ENCODE measurements at places on chromosomes 13 and 19. TPM values are rescaled to one million over a fixed set of nuclear protein-coding genes. Genes with fewer than 3 reads are reported as not detected.

ATP13A1 gene
- total RNA-seq: 61.8 TPM

ADAT3 gene
- 6.1 TPM for total RNA-seq

DNA sequence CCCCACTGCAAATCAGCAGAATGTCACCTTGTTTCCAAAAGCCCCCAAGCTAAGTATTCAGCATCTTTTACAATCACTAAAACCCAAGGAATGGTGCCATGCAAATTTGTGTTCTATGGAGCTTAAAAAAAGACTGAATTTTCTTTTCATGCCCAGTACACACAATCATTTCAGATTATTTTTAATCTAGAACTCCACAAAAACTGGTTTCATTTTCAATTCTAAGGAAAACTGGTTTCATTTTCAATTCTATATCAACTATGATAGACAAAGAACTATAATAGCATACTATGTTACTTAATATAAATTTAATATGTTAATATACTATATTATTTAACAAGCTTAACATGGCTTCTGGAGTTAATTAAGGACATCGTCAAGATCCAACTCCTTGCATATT is 88.4 kb upstream of the DOCK9 start:
- peaks cover 65% of the 10 kb centered on the region for H3K4me1 ChIP-seq
- H3K27me3 ChIP-seq: no peaks in the 10 kb centered on the region
- H3K4me3 ChIP-seq: no peak overlapping the region
- DNase-seq: no peak
- no peak overlapping the region for H3K27ac ChIP-seq
- peaks cover 17% of the 10 kb centered on the region for H3K36me3 ChIP-seq

- no peaks in the 10 kb centered on the region for H3K27me3 ChIP-seq
- no peak overlapping the region for H3K4me3 ChIP-seq
- no peak overlapping the region for H3K27ac ChIP-seq
- H3K36me3 ChIP-seq: peaks cover 15% of the 10 kb centered on the region
- H3K4me1 ChIP-seq: peaks cover 62% of the 10 kb centered on the region
- no peak for DNase-seq
Measured at GRCh38 chr13:73935991-73936390, 198.2 kb downstream of the KLF12 start.

DNA sequence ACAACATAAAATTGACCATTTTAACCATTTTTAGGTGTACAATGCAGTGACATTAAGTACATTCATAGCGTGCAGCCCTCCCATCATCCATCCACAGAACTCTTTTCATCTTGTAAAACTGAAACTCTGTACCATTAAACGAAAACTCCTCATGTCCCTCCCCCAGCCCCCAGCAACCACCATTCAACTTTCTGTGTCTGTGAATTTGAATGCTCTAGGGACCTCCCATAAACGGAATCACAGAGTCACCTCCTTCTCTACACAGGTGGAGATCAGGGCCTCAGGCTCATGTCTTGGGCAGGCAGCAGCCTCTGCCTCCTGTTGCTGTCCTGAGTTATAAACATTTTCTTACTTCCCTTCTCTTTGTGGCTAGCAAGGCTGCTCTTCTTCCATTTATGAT is 7.3 kb upstream of the CCNE1 start:
- H3K36me3 ChIP-seq: no peaks in the 10 kb centered on the region
- H3K27me3 ChIP-seq: no peaks in the 10 kb centered on the region
- H3K4me1 ChIP-seq: peaks cover 5% of the 10 kb centered on the region
- H3K27ac ChIP-seq: no peak overlapping the region

ZNRF4 gene
- not detected for total RNA-seq

- no peak overlapping the region for H3K4me3 ChIP-seq
- no peak overlapping the region for H3K27ac ChIP-seq
- peaks cover 6% of the 10 kb centered on the region for H3K27me3 ChIP-seq
- no peaks in the 10 kb centered on the region for H3K36me3 ChIP-seq
- no peaks in the 10 kb centered on the region for H3K4me1 ChIP-seq
Measured at GRCh38 chr19:34104096-34104495, 68.2 kb upstream of the LSM14A start.

DNA sequence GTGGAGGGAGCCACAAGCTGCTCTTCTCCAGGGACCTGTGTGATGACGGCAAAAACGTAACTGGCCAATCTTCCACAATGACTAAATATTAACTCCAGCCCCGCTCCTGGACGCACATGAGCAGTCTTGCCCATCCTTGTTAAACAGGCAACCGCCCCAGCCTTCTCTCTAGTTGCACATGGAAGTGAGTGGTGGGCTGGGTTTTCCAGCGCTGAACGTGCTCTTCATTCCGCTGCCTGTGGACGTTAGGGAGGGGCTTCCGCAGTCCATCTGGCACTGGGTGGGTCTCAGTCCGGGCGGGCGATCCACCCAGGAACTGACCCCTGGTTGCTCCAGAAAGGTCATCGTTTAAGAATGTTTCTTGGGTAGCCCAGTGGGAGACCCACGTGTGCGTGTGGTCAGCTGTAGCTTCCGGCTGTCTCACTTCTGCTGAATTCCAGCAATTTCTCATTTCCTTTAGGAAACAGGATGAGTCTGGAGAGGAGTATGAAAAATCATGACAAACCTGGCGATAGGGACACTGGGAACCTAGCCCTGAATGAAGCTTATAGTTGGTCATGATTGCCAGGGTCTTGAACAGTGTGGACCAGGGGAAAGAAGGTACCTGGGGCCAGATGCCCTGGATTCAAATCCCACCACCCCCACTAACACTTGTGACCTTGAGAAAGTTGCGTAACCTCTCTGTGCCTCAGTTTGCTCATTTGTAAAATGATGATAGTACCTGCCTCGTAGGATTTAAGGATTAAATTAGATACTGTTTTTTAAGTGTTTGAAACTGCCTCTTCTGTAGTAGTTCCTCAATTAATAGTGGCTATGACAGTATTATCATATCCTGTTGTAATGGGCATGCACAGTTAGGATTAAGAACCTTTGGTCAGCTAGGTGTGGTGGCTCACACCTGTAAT is 92.6 kb downstream of the SIPA1L3 start:
- H3K4me1 ChIP-seq: peaks cover 16% of the 10 kb centered on the region
- no peaks in the 10 kb centered on the region for H3K27me3 ChIP-seq
- no peaks in the 10 kb centered on the region for H3K36me3 ChIP-seq
- no peak overlapping the region for H3K27ac ChIP-seq
- no peak overlapping the region for H3K4me3 ChIP-seq
- DNase-seq: no peak

PNMA8C gene
- total RNA-seq: not detected

GRCh38 chr19:16698914-16699313 is 20.7 kb upstream of the NWD1 start:
- no peaks in the 10 kb centered on the region for H3K4me1 ChIP-seq
- no peaks in the 10 kb centered on the region for H3K27me3 ChIP-seq

DNA sequence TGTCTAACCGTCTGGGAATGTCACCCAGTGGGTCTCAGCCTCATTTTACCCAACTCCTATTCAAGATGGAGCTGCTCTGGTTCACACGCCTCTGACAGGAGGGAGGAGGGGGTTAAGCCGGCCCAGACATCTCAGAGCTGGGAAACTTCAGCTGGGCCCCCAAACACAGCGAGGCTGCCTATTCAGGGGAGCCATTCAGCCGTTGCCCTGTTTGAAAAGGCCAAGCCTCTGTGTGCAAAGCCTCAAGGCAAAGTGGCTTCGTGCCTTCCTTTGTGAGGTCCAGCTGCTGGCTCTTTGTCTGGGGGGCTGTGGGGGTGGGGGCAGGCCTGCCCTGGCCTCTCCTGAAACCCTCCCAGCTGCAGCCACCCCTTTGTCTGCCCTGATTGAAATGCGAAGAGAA is 147.4 kb downstream of the PTPRS start:
- DNase-seq: no peak
- H3K4me1 ChIP-seq: no peaks in the 10 kb centered on the region
- no peaks in the 10 kb centered on the region for H3K36me3 ChIP-seq

ZNF93 gene
- 22.3 TPM for total RNA-seq

GRCh38 chr13:24502533-24503378 is 9.8 kb downstream of the PARP4 start:
- DNase-seq: no peak
- peaks cover 15% of the 10 kb centered on the region for H3K36me3 ChIP-seq
- H3K27ac ChIP-seq: no peak overlapping the region
- no peaks in the 10 kb centered on the region for H3K27me3 ChIP-seq

DNA sequence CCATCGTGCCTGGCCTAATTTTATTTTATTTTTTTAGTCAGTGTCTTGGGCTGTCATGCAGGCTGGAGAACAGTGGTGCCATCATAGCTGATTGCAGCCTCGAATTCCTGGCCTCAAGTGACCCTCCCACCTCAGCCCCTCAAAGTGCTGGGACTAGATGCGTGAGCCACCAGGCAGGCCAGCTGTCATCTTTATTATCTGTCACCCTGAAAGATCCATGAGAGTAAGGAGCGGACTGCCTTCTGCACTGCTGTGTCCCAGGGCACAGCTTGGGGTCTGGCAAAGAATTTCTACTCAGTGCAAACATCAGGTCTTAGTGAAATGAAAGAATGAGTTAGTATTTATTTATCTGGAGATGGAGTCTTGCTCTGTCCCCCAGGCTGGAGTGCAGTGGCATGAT is 9.5 kb upstream of the TLE5 start:
- DNase-seq: no peak
- no peaks in the 10 kb centered on the region for H3K36me3 ChIP-seq
- H3K4me1 ChIP-seq: peaks cover 4% of the 10 kb centered on the region
- H3K27me3 ChIP-seq: no peaks in the 10 kb centered on the region

DNA sequence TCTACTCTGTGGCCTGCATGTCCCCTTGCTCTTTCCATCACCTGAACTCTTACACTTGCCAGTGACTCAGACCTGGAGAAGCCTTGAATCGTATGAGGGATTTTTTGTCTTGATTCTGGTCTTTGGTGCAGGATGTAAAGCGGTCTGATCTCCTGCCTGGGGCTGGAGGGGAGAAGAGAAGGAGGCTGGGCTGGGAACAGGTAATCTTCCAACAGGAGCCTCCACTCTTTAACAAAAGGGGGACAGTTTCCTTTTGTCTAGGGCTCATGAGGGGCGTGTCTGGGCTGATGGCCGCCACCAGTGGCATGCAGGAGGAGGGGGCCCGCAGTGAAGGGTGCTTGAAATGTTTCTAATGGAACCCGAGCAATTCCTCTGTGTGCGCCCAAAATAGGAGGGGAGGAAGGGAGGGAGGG is 24.7 kb downstream of the NFIX start:
- peaks cover 4% of the 10 kb centered on the region for H3K36me3 ChIP-seq
- H3K4me3 ChIP-seq: no peak overlapping the region
- peaks cover 18% of the 10 kb centered on the region for H3K4me1 ChIP-seq
- no peak overlapping the region for H3K27ac ChIP-seq

- H3K4me3 ChIP-seq: no peak overlapping the region
- peaks cover 30% of the 10 kb centered on the region for H3K4me1 ChIP-seq
- DNase-seq: no peak
- H3K27me3 ChIP-seq: no peaks in the 10 kb centered on the region
- no peak overlapping the region for H3K27ac ChIP-seq
Measured at GRCh38 chr13:24172071-24172470, 11.6 kb downstream of the SPATA13 start.

DNA sequence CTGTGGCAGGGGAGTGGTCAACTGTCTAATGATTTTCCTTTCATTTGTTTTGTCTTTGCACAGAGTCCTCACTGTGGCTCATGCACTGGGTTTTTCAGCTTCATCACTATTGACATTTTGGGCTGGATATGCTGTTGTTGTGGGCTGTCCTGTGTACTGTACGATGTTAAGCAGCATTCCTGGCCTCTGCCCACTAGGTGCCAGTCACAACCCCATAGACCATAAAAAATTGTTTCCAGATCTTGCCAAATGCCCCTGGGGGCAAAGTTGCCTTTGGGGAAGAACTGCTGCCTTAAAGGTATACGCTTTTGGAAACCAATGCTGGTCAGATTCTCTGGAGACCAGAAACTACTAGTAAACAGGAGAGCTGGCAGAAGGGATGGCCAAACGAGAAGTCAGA is 310.4 kb downstream of the SPRY2 start:
- H3K4me3 ChIP-seq: no peak overlapping the region
- no peaks in the 10 kb centered on the region for H3K36me3 ChIP-seq
- no peak overlapping the region for H3K27ac ChIP-seq
- DNase-seq: no peak

DNA sequence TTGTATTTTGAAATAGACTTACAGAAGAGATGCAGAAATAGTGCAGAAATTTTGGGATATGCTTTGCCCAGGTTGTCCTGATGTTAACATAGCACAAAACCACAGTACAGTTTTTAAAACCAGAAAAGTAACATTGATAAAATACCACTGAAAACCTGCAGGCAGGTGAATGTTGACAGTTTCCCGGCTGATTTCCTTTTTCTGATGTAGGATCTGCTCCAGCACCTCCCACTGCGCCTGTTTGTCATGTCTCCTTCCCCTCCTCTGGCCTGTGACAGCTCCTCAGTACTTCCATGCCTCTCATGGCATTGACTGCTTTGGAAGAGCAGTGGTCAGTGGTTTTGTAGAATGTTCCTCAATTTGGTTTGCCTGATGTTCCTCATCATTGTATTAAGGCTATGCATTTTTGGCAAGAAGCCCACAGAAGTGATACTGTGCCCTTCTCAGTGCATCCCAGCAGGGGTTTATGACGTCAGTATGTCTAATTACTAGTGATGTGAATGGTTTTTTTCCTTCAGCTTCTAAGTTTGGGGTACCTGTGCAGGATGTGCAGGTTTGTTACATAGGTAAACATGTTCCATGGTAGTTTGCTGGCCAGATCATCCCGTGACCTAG is 31.0 kb downstream of the TDRD12 start:
- H3K4me3 ChIP-seq: no peak overlapping the region
- DNase-seq: no peak
- no peak overlapping the region for H3K27ac ChIP-seq

DNA sequence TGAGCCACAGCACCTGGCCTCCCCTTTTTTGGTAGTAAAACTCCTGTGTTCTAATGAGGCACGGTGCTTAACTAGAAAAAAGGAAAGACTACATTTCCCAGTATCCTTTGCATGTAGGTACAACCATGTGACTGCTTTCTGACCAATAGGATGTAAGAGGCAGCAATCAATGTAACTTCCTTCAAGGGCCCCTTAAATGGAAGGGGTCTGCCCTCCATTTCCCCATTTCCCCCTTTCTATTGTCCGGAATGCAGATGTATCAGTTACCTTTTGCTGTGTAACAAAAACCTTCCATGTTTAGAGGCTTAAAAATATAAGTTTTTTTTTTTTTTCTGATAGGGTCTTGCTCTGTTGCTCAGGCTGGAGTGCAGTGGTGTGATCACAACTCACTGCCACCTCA is 2.2 kb downstream of the GPR32 start:
- H3K4me1 ChIP-seq: no peaks in the 10 kb centered on the region
- H3K27ac ChIP-seq: no peak overlapping the region
- H3K4me3 ChIP-seq: no peak overlapping the region
- DNase-seq: no peak
- H3K27me3 ChIP-seq: peaks cover 25% of the 10 kb centered on the region
- no peaks in the 10 kb centered on the region for H3K36me3 ChIP-seq

GRCh38 chr19:4568886-4569285 is 9.4 kb upstream of the SEMA6B start:
- no peaks in the 10 kb centered on the region for H3K4me1 ChIP-seq
- no peaks in the 10 kb centered on the region for H3K36me3 ChIP-seq
- no peak for DNase-seq

CCNA1 gene
- 0.40 TPM for total RNA-seq
